ENCODE measurements at places on chromosomes 5 and 9. TPM values are rescaled to one million over a fixed set of nuclear protein-coding genes. Genes with fewer than 3 reads are reported as not detected.

CD72 gene
- 1.9 TPM for total RNA-seq

CRB2 gene
- 0.08 TPM for total RNA-seq

TMOD1 gene
- total RNA-seq = 0.18 TPM

NR2F1 gene
- total RNA-seq = 20.5 TPM

SPATA31E1 gene
- not detected for total RNA-seq

RNF208 gene
- 0.45 TPM for total RNA-seq

PCDHGA7 gene
- total RNA-seq = 8.4 TPM

PPIC gene
- total RNA-seq = 57.2 TPM

EGFL7 gene
- 5.6 TPM for total RNA-seq

SLC34A3 gene
- total RNA-seq = not detected

GRCh38 chr9:100498592-100498991 is 25.6 kb downstream of the TMEFF1 start:
- peak; percentile 35 for DNase-seq

DNA sequence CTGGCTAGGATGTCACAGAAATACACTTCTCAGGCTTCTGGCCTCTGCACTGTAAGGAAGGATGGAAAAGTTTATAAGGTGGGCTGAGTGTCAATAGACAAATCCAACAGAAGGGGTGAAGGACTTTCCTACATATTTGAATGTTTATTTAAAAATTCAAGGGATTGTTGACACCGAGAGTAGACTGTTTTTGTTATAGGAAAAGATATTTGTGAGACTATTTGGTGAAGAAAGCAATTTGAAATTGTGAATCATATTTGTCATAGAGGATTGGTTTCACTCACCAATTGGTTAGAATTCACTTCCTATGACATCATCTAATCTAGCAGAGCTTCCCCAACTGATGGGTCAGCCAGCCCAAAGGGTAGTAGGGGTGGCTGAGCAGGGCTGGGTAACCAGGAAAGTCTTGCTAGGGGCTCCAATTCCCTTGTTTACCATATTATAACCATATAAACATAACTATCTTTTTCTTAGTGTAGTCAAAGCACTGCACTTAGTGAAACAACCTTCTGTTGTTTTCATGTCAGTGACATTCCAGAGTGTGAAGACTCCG is 14.9 kb upstream of the MEGF10 start:
- no peak for DNase-seq

- peak; percentile 91 for DNase-seq
Observed at GRCh38 chr5:89878140-89879132, 531.1 kb downstream of the CETN3 start.

GRCh38 chr5:60141119-60141518 is 247.6 kb upstream of the PDE4D start:
- no peak for DNase-seq

- peak; percentile 88 for DNase-seq
Observed at GRCh38 chr5:102532123-102532522, 33.3 kb upstream of the SLCO6A1 start.

DNA sequence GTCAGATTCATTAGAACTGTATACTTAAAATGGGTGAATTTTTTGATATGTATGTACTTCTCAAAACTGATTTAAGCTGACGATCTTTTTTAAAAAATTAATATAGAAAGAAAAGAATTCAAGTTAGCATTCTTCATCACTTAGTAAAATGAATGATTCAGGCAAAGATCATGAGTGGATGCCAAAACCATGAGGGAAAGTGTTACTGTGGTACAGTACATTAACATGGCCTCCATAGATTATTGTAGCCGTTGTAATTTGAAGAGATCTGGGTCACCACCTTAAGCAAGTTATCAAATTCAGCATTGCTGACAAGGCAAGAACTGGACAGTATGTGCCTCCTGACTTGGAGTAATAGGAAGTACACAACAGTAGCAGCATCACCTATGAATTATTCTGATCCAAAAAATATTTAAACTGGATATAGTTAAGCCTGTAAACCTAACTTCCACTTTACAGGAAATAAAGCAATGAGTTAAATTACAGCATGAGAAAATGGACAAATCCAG is 29.7 kb downstream of the C9orf85 start:
- DNase-seq = peak; percentile 15

DNA sequence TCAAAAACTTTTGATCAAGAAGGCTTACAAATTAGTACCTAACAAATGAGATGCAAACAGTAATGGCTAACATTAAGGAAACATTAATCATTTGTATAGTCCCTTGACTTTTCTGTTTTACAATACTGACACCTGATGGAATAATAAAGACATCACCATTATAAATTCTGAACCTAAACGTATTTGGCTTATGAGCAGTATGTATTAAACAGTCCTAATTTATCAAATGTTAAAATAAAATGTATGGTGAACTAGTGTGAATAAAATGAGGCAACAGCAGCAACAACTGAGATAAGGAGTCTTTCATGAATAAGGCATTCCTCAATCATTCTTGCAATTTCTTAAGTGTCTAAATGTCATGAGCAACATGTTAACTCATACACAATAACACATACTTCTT is 6.0 kb downstream of the PUM3 start:
- peak; percentile 74 for DNase-seq

DNA sequence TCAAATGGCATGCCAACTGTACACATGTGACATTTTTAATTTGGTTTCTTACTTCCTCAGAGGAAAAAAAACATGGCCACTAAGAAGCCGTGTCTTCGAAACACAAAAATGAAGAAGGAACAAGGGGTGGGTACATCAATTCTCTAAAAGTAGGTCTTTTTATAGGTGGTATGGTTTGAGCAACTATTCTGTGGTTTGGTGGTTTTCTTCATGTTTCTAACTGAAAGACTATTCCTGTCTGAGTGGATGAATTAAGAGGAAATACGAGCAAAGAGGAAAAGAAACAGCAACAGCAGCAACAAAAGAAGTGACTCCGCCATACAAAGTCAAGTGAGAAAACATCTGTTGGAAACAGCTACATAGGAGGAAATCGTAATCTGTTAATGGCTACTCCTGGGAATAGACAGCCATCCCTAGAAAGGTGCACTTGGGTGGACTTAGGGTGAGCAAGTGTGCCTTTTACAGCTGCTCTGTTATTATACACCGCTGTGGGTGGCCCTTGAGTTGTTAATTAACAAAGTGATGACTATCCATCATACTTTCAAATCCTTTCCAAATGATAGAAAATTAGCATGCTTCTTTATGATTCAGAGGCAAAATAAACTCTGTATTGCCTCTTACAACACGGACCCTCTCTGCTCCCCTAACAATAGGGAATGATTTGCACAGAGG is 575.8 kb downstream of the TLE1 start:
- DNase-seq = no peak

DNA sequence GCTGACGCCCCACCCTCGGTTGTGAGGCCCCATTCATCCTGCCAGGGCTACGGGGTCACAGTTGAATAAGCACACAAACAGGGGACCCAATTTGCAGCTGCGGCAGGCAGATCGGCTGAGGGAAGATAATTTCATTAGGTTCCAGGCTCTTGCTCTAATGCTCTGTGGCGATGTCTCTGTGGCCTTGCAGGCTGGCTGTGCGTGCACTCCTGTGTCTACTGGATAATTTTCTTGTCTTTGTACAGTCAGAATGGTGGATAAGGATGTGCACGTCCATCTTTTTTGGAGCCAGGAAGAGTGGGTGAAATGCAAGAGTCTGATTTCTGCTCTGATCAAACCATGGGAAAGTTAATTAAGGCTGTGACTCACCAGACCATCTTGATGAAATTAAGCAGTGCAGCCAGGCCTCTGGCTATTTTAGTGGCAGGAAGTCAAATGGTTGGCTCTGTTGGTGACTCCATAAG is 39.2 kb downstream of the NSG2 start:
- DNase-seq = no peak

- peak; percentile 28 for DNase-seq
Observed at GRCh38 chr5:148825716-148826052, 727 bp upstream of the ADRB2 start.

DNA sequence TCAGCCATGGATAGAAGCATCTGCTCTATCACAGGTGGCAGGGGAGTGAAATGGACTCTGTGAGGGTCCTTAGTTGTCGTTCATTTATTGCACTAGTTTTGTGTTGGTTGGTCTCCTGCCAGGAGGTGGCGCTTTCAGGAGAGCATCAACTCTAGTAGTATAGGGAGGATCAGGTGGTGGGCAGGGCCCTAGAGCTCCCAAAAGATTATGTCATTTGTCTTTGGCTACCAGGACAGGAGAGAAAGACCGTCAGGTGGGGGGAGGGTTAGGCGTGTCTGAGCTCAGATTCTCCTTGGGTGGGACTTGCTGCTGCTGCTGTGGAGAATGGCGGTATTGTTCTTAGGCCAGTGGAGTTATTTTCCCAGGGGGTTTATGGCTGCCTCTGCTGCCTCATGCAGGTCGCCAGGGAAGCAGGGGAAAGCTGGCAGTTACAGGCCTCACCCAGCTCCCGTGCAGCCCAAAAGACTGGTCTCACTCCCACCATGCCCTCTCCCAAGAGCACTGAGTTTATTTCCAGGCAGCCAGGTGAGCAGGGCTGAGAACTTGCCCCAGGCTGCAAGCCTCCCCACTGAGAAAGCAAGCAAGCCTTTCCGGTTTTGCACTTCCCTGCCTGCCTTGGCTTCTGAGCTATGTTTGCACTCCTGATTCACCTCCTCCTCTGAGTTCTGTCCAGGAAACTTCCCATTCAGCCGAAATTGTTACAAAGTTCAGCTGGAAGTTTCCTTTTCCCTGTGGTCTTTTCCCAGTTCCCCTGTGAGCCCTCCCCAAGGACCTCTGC is 317.3 kb downstream of the TAF11L14 start:
- no peak for DNase-seq

- no peak for DNase-seq
Observed at GRCh38 chr5:178396796-178397720, 164.5 kb upstream of the PHYKPL start.

- DNase-seq = peak; percentile 68
Observed at GRCh38 chr5:37847978-37848425, 8.2 kb upstream of the GDNF start.

GRCh38 chr5:35938568-35939227 is at the start of gene CAPSL:
Gene CAPSL (minus strand): TSS chr5:35938622. CDS start chr5:35921120, 17,502 bp downstream.
- DNase-seq = peak; percentile 55

GRCh38 chr5:55102348-55102747 is at the start of gene GZMA:
Gene GZMA (plus strand): TSS chr5:55102646. CDS start chr5:55102683, 37 bp downstream.
- DNase-seq = no peak

DNA sequence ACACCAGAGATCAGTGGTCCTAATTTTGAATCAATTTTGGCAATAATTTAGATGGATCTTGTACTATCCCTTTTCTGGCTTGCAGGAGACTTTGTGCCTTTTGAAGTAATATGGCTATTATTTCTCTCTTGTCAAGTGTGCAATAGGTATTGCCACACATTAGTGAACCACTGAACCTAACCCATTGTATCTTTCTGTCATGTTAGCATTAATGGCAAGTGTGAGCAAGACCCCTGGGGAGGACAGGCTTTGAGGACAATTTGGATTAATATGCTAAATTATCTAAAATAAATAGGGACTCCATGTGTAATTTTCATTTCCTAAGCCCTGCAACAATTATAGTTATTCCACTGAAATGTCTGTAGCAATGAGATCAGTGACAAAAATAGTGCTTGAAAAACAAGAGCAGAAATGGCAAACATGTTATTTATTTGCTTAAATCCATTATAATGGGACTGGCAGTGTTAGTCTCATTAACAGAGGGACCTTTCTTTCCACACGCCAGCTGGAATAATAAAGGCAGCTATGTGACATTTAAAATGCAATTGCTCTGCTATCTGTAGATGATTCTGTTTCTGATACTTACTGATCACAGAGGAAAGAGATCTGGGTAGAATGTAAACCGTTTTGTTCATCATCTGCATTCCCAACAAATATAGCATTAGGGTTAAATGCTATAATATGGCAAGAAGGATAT is 753.3 kb upstream of the ZNF608 start:
- no peak for DNase-seq

DNA sequence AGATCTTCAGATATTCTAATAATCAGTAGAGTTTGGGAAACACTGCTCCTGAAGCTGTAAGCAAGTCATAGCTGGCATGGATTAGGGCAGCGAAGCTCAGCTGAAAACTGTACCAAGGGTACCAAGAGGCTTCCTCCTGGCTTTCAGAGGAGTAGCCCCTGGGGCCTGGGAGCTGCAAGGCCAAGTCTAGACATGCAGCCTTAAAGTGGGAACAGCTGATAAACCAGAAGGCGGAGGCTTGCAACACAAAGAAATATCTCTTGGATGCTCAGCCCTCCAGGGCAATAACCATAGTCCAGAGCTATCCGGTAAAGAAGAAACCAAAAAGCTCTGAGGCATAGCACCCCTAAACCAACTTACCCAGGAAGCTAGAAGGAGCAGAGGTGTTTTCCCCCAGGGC is 51.5 kb downstream of the MRPS30 start:
- DNase-seq = no peak

GRCh38 chr9:131257266-131258025 is 18.9 kb downstream of the FAM78A start:
- no peak for DNase-seq

DNA sequence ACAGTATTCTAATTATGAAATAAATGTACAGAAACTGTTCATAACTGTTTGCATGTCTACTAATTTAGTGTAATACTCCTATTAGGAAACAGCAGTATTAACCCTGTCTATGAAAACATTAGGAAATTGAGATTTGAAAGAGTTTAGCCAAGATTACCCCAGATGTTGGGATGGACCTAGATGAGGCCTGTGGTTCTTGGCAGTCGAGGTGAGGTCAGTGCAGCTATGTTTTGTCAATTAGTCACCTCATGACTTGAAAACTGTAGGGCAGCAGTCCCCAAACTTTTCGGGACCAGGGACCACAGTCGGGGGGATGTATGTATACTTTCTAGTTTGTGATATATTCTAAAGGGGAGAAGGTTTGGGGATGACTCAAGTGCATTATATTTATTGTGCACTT is 4.7 kb downstream of the LNPEP start:
- peak; percentile 35 for DNase-seq

GRCh38 chr9:638152-638551 is 203.3 kb upstream of the DMRT1 start:
- DNase-seq = no peak

DNA sequence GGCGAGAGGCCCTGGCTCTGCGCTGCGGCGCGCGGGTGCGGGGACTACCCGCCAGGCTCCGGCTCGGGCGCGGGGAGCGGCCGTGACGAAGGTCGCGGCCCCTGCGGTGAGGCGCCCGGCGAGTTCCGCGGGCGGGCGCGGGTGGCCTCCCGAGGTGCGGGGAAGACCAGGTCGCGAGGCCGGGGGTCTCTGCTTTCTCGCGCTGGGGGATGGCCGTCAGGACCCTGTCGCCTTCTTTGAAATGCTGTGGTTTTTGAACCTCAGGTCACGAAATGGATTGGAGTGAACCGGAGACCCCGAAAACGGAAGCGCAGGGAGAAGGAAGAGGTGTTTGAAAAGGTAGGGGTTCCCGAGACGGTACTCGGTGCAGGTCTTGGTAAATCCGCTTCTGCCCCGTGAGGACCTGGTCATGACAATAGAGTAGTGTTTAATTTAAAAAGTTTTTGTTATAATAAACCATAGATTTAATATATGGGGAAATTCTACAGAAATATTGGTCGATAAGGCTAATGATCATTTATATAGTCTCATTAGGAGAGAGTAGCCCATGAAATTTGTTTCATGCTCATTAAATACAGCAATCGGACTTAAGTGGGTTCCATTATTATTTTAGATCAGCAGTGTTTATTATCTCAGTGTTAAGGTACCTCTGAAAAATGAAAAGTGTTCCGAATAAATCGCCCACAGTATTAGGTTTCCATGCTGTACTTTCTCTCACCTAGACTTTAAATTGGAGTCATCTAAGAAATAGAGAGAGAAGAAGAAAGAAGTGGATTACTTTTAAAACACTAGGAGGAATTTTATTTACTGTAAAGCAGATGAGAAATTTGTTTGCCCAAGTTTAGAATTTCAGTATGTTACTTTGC is 279.0 kb downstream of the AOPEP start:
- peak; percentile 40 for DNase-seq
